Muscle of back (tissue), 13 donors: ENCODE measurements at places on chromosomes 6 and 20.

DNA sequence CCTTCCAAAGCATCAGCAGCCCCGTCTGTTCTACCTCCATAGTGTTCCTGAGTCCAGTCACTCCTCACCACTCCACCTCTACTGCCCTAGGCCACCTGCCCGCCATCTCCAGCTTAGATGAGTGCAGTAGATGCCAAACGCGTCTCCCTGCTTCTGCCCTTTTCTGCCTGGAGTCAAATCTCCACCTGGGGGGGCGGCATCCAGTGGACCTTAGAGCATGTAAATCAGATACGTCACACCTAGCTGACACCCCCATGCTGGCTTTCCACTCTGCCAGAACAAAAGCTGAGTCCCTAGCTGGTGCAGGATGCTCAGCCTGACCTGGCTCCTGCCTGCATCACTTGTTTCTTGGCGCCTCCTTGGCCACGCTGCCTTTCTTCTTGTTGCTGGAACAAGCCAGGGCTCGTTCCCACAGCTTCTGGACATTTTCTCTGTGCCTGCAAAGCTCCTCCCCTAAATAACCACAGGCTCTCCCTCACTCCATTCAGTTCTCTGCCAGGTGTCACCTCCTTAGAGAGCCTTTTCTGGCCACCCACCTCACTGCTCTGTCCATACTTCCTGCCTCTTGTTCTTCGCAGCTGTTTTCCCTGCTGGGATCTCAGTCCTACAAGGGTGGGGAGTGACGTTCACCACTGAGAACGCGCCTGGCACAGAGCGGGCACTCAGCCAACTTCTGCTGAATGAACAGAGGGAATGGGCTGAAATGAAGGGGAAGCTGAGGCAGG, 5.8 kb downstream of the DDR1 start:
- no peak for DNase-seq

DNA sequence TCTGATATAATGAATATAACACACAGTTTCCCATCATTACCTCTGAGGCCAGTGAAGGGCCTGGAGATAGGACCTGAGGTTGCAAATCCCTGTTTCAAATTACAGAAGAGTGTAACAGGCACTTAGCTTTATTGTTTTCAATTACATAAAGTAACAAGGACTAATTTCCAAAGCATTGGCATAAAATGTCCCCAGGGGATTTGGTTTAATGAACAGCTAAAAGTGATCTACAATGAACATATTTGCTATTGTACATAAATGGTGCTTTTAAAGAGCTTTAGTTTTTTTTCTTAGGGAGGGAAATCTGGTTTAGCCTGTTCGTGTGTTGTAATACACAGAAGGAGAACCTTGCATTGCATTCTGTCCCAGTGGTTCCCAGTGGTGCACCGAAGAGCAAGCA, 54.4 kb downstream of the HMGN3 start:
- no peak for DNase-seq

DNA sequence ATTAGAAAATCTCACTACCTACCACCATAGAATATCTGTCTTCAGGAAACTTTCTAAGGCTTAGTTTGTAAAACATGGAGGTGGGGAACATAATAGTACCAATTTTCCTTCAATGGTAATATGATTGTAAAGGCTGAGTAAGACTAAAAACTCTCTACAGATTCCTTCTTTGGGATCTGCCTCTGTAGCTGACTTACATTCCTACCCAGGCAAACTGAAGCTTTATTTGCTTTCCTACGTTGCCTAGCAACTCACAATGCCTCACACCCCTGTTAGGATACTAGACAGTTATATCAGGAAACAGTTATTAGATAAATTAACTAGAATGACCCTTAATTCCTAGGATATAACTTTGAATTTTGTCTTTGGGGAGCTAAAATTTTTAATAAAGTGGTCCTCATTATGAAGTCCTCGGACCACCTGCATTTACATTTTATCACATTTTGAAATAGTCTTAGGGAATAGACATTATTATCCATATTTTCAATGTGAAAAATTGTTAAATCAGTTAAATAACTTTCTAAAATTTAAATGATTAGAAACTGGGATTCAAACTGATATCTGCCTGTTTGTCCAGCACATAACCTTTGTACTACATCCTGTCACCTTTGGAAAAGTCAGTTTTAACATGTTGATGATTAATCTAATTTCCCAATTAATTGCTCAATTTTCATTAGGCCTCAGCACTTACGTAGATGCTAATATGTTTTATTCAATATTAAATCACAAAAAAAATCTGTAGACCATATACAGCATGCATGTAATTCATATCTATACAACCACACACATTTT, 591.4 kb downstream of the RNF144B start:
- peak; percentile 63 for DNase-seq

DNA sequence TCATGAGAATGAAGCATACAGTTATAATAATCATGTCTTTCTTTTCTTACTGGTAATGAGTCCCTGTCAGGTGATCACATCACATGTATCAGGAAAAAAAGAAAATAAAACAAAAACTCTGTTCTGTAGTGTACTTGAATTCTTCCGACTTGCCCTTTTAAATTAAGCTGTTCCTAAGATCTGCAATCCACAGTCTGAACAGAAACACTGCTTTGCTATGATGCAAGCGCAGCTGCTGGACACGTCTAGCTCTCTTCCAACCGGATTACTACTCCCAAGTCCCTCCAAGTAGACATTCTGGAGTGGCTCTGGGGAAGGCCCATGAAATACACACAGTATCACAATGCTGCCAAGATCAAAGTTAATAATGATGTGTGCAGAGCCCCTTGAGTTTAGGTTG, 83.7 kb downstream of the FYN start:
- DNase-seq: peak; percentile 82

DNA sequence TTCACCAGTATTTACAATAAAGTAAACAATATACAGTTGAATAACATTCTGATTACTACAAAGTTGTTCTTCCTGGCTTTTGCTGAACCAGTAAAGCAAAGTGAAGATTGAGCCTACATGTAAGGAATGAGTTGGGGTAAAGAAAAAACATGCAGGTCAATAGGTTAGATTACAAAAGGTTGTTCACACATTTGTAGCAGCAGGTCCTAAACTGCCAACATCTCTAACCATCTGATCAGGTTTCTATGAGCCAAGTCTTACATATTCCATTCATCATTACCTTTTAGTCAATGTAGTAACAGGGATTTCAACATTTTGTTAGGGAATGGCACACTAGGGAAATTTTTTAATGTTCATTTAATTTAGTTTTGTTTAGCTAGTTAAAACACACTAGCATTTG, 9.3 kb upstream of the CALHM6 start:
- DNase-seq: no peak

GRCh38 chr6:11585426-11586016, 48.0 kb downstream of the TMEM170B start:
- DNase-seq: no peak
